A549 treated with RU486 at 1 μM for 4 hours (cell line): ENCODE measurements at places on chromosomes 16 and 17. TPM values are rescaled to one million over a fixed set of nuclear protein-coding genes. Genes with fewer than 3 reads are reported as not detected.

Gene TEX19
- total RNA-seq, result 0.17 to 0.61 TPM (median 0.43 TPM) in 5 replicates

Gene SMCR8
- 15.4 to 16.8 TPM (median 16.2 TPM) in 5 replicates for total RNA-seq

Gene WSCD1
- 2.1 to 3.9 TPM (median 3.4 TPM) in 5 replicates for total RNA-seq

Gene FOXK2
- total RNA-seq, result 44.6 to 57.7 TPM (median 48.6 TPM) in 5 replicates

Gene NOL3
- total RNA-seq, result 42.7 to 56.6 TPM (median 54.5 TPM) in 5 replicates

Gene LGALS3BP
- 63.7 to 104 TPM (median 81.6 TPM) in 5 replicates for total RNA-seq

Gene MGAT5B
- 16.0 to 25.5 TPM (median 22.3 TPM) in 5 replicates for total RNA-seq

Gene KRTAP9-8
- total RNA-seq, result not detected in 5 replicates

Gene TPSG1
- 0.14 TPM in 1 of 5 replicates, not detected in the others for total RNA-seq

Gene NPIPB2
- 1.7 to 3.2 TPM (median 1.9 TPM) in 5 replicates for total RNA-seq

Gene MBTD1
- total RNA-seq, result 3.2 to 7.2 TPM (median 6.2 TPM) in 5 replicates

Gene SHCBP1
- 26.4 to 39.2 TPM (median 37.4 TPM) in 5 replicates for total RNA-seq

Gene BMERB1
- 80.1 to 90.8 TPM (median 86.9 TPM) in 5 replicates for total RNA-seq

Gene PPY
- 0.28 TPM in 1 of 5 replicates, not detected in the others for total RNA-seq

Gene HASPIN
- 13.7 to 16.9 TPM (median 13.9 TPM) in 5 replicates for total RNA-seq

Gene BCAS3
- total RNA-seq, result 7.1 to 8.6 TPM (median 7.2 TPM) in 5 replicates

Gene CES5A
- total RNA-seq, result not detected in 5 replicates

Gene KRT40
- total RNA-seq, result not detected in 5 replicates
